ENCODE measurements at places on chromosomes 7 and 10.
A peak's percentile ranks its signal among the peaks of the same experiment; 100 is the strongest.

GRCh38 chr10:129963641-129964501 is at the start of gene EBF3:
Gene EBF3, minus strand, starts transcription at chr10:129964274. Its CDS starts 506 bp downstream, at chr10:129963768.
- DNase-seq, result no peak

DNA sequence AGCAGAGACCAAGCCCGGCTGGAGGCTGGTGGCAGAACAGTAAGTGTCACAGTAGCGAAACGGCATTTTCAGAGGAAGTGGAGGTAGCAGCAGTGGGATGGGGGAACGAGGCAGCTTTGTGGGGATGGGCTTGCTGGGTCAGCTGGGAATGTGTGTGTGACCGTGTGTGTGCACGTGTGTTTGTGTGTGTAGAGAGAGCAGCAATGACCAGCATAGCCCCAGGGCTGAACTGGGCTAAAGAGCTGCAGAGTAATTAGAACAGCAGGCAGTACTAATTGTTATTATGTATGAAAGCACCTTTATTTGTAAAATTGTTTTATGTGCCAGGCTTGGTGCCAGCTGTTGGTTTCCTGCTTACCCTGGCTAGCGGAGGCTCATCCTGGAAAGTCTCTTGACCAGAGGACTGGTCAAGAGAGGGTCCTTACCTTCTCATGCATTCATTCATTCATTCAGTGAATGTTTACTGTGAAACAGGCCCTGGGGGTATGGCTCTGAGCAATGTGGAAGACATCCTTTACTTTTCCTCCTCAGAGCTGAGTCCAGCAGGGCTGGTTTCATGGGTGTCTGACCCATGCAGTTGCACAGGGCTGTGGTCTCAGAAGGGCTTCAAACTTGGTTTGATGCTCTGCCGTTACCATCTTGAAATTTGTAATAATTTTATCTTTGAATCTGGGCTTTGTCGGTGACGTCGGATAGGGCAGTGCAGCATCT is 184.6 kb downstream of the SEC23IP start:
- no peak for DNase-seq

DNA sequence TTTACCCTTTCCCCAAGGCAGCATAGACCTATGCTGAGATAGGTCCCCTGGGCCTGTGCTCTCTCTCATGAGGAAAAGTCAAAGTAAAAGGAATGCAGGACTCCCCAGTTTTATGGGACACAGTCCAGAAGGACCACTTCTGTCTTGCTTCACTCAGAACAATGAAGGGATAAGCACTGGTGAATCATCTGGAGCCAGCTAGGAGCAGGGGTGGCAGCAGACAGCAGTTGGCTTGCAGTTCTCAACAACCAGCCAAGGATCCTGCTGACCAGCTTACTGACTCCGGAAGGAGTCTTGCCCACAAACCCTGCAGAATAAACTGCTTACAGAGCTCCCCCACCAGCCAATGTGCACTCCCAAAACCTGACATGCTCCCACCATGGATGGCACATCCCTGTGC is 152.1 kb upstream of the GHITM start:
- DNase-seq, result no peak

DNA sequence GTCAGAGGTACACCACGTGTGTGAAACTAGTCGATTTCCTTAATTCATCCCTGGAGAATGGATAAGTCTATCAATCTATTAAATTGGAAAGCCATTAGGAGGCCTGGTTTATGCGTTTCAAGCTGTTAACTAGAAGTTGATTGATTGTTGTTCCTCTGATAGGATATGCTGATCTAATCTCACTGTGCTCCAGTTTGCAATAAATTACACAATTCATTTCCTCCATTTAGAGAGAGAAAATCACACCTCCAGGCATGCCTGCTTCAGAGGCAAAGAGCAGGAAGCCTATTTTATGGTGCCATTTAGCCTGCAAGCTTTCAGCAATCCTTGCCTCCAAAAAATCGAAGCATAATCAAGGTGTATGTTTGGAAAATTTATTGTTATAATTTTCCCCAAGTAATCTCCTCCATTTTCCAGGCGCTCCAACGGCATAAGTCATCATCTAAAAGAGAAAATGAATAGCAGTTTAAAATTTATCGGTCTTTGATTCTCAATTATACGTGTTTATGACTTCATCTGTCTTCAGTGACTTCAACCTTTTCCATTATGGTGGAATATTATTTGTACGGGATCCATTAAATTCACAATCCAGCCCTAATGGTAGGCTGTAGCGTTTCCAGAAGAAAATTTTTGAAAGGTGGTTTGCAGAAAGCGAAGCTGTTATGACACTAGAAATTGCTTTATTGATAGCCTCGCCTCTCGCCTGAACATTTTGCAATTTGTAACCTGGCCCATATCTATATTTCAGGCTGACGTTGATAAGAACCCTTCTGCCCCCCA is 42.9 kb upstream of the HMX3 start:
- DNase-seq, result no peak

- DNase-seq, result no peak
Measured at GRCh38 chr7:135736586-135737305, 8.8 kb upstream of the SLC13A4 start.

DNA sequence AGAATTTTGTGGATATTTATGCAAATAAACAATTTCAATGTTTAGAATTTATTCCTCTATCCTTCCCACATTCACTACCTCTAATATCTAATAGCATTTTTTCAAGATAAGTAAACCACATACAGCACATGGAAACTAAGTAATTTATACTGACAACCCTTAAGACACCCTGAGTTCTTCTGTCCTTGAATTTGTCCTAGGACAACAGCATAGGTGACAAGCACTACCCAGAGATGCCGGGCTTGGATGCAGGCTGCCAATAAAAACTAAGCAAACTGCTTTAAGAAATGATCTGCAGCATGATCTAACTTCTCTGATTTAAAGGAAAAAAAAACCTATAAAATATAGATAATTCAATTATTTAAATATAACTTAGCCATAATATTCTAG is 22.7 kb downstream of the NT5C3A start:
- no peak for DNase-seq

- no peak for DNase-seq
Measured at GRCh38 chr10:132396494-132397035, 435 bp upstream of the PWWP2B start.

DNA sequence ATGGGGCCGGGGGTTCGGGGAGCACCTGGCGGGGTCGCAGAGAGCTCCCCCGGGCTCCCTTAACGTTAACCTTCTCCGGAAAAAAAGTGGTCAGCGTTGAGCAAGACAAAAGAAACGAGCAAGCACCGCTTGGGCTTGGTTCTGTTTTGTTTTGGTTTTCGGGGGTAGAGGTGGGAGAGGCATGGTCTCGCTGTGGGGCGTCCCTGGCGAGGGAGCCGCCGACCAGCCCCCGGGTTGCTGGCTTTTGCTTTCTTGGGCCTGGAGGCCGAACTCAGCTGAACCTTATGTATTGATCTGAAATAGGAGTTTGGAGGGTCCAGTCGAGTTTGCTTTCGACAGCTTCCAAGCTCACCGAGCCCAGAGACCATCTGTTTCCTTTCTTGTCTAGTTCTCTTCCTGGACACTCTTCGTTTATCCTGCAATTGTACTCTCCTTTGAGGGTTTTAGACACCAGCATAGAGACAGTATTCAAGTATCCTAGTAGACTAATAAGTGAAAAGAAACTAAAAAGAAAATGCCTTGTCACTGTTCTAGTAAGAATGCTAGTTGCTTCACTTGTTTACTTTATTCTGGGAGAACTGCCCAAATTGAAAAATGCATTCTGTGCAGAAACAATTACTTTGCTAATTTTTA is 980 bp downstream of the FHIP2A start:
- no peak for DNase-seq

GRCh38 chr10:76874896-76875295 is 762.7 kb downstream of the KCNMA1 start:
- no peak for DNase-seq

DNA sequence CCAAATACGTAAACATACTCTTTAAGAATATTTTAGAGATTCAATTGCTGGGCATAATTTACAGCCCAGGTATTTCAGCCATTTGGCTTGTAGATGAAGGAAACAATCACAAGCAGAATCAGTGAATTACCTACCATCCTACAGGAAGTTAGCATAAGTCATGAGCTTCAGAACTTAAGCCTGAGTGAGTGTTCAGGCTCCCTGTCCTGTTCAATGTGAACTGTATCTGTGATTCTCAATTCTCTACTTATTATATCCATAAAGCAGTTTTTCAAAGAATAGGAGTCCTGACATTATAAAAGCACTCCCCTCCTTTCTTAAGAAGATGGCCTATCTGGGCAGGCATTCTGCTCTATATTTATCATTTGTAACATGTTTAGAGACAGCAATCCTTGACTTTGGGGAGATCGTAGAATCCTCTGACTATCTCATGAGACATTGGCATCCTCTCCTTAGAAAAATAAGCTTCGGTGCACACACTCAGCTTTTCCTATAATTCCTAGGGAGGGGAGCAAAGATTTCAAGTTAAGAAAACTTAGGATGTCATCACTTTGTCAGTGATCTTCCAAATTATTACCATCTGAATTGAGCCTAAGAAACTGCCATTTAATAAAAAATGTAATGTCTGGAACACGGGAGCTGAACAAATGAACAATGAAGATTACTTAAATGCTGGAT is 645.2 kb upstream of the IGFBP3 start:
- DNase-seq, result no peak

DNA sequence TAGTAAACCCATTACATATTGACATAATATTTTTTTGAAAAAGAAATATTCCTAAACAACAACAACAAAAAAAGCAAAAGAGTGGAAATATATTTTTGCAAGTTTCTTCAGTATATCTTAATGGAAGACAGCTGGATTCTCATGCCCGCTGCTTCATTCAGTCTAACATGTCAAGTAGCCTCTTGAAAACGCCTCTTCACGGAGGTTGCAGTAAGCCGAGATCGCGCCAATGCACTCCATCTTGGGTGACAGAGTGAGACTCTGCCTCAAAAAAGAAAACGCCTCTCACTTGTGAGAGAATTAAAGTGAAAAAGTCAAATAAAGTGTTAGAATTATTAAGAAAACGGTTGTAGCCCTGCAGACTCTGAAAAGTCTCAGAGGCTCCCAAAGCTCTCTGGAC is 1.3 kb downstream of the CUTC start:
- no peak for DNase-seq

- DNase-seq, result no peak
Measured at GRCh38 chr7:111740942-111741341, 178.7 kb upstream of the IMMP2L start.

DNA sequence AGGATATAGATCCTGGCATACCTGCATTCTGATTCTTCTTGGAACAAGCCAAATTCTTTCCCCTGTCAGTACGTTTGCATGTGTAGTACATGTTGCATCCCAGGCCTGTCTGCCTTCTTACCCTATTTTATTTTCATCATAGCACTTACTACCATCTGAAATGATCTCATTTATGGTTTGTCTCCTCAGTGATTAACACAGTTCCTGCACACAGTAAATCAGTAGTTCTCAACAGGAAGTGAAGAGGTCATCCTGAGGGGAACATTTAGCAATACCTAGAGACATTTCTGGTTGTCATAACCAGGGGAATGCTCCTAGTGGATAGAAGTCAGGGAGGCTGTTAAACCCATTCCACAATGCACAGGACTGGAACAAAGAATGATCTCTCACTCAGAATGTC is 38.2 kb upstream of the SLC26A4 start:
- DNase-seq, result no peak

DNA sequence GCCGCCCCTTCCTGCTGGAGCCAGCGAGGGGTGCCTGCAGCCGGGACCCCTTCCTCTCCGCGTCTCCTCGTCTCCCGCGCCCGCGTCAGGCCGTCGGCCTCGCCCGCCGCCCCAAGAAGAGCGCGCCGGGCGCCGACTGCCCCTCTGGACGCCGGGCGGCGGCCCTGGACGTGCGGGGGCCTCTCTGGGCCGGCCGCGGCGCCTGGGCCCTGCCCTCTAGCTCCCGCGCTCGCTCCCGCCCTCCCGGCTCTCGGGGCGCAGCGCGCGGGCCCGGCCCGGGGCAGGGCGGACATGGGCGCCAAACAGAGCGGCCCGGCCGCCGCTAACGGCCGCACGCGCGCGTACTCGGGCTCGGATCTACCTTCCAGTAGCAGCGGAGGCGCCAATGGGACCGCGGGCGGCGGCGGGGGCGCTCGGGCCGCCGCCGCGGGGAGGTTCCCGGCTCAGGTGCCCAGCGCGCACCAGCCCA is 704 bp downstream of the ZNRF2 start:
- DNase-seq, result peak; percentile 23

DNA sequence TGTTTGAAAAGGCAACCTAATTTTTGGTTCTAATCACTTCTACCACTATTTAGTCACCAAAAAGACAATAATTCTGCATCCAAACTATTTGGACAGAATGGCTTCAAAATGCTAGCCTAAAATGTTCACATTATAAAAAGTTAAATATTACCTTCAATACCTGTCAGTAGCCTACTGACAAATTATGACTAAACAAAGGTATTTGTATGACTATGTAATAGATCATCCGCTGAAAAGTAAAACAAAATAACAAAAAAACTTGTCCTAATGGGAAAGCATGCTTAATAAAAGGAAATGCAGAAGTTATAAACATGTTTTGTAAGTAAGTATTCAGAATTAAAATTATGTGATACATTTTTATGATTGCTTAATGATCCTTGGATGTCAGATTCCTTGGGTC is 36.6 kb downstream of the CD36 start:
- no peak for DNase-seq

DNA sequence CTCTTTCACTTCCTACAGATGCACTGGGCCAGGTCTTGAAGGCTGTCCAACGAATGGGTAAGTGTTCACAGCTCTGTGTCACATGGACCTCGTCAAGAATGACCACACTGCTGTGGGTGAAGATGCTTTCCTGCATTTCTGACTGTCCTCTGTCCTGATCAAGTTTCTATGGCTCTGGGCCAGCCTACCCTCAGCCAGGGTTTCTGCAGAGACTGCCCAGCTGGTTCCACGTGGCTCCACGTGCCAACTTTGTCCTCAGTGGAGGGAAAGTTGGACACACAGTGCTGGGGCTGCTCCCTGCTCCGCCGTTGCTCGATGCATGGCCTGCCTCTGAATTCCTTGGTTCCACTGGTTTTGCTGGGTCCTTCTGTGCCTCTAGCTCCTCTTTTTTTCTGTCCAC is 152.3 kb downstream of the EGFR start:
- DNase-seq, result no peak

GRCh38 chr7:65926588-65926987 is 53.7 kb downstream of the VKORC1L1 start:
- no peak for DNase-seq

DNA sequence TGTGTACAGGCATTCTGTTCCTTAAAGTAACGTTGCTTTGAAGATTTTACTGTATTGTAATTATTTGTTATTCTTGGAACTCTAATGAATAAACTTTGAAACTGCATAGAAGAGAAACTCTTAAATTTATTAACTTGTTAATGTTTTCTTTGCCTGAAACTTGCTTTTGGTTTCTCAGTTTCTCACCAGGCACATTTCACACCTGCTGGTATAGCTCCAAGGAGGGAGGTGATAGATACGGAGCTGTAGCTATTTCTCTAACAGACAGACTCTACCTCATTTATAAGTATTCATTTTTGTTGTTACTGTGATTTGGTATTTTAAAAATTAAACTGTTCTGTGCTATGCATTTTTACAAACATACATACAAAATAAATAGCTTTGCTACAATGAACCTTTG is 32.7 kb downstream of the R3HCC1L start:
- no peak for DNase-seq

GRCh38 chr10:72063703-72064391 is 24.5 kb downstream of the SPOCK2 start:
- DNase-seq, result no peak
